ENCODE measurements at places on chromosomes 3 and 15.

DNA sequence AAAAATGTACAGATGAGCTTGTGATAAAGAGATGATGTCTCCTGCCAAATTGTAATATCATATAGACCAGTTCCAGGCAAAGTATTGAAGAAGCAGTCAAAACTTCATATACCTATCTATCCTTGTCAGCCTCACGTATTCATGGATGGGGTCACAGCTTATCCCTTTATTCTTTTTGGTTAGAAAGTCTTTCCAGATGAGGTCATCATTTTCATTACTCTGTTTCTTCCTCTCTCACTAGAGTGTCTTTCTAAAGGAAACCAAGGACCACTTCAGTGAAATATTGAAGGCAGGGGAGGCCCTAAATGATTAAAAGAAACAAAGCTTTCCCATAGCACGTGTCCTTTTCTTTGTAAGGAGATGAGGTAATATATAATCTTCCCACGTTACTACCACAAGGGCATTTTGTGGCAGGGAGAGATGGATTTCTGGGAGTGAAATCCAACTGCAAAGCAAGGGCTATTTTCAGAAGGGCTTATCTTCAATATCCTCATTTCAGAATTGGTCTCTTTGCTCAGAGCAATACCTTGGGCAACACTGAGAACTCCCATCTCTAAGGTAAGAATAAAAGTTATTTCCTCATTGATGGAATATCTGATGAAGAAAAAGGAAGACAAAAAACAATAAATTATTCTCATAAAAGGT, 260.2 kb downstream of the TIGIT start:
- DNase-seq: peak; percentile 19

DNA sequence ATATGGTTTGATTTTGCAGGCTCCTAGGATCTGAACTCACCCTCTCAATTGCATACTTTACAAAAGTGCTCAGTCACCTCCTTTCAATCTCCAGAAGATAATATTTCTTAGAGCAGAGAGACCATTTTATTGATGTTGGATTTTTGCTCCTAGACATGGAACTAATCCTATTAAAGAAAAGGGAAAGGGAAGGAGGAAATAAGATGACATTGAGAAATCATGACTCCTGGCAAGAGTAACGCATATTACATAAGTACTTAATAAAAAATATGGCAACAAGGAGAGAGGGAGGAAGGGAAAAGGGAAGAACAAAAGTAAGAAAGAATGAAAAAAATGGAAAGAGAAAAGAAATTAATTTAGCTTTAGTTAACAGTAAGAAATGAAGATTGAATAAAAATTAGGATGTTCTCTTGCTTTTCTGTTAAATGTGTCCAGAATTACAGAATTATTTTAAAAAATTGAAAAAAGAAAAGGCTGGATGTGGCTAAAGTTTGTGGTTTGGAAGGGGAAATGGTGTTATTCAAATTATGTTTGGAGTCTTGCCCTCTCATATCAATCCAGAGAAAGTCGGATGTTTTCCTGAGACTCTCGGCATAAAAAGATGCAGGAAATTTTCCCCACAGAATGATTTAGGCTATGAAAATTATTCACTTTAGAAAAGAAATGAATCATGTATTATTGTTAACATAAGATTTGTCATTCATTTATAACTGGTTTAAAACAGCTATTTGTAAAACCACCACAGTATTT, 474.0 kb downstream of the FGF12 start:
- DNase-seq: no peak

GRCh38 chr3:128152419-128153155, 694 bp upstream of the EEFSEC start:
- DNase-seq: peak; percentile 77

GRCh38 chr15:96335411-96336024, 5.0 kb downstream of the NR2F2 start:
- DNase-seq: no peak

GRCh38 chr3:122991236-122991985, 36.2 kb downstream of the SEMA5B start:
- DNase-seq: no peak

DNA sequence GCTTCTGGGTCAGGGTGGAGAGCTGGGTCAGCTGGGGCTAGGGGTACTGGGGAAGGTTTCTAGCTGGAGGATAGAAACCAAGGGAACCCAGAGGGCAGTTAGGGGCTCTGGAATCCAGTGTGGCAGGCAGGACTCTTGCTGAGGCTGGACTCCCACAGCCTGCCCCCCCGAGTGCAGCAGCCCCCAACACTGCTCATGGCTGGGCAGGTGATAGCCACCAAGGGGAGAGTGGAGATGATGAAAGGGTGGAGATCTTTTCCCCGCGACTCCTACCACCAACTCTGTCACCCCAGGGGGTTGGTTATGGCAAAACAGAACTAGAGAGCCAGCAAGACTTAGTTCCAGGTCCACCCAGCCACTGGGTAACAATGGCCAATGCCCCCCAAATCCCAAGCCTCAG, 16.9 kb upstream of the LINGO1 start:
- no peak for DNase-seq

DNA sequence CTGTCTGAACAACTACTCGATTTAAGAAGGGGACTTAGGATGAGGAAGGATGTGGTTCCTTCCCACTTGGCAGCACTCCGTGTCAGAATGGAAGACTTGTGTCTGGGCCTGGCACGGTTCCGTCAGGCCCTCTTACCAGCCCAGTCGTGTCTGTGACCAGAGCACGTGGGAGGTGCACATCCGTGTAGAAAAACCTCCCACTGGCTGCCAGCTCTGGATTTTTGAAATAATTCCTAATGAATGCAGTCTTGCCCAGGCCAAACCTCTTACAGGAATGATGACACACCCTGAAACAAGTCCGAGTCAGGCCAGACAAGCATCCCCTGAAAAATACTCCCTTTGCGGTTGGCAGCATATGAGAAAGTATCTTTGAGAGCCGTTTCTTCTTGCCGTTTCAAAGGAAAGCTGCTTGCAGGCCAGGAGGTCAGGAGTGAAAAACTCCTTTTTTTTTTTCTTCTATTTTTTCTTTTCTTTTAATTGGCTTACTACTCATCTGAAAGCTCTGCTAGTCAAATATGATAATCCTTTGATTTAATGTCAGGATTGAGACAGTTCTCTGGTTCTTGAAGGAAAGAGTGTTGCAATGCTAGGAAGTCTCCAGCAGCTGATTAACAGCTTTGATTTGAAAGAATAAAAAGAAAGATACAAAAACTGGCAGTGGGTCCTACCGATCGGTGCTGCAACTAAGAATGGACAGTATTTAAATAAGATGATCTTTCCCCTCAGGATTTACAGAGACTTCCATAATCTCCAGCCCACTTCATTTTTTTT, 19.8 kb downstream of the IL1RAP start:
- DNase-seq: peak; percentile 90

GRCh38 chr3:117885011-117885441, 1149.6 kb downstream of the IGSF11 start:
- DNase-seq: peak; percentile 26

- no peak for DNase-seq
Observed at GRCh38 chr3:86378829-86379228, 612.1 kb downstream of the VGLL3 start.

DNA sequence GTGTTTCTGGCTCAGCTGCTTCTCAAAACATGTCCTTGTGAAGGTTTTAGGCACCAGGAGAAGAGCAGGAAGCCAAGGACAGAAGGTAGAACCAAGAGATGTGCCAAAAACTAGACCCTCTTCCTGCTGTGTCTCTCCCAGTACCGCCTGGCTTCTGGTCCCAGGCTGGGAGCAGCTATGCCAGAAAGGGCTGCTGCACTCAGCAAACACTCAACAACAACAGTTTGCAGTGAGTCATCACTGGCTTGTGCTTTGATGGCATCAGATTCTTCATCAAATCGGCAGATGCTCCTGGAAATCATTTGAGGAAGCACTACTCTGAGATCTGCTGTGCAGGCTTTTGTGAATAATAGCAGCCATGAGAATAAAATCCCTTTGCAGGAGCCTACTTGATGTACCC, 63.2 kb downstream of the DGKG start:
- no peak for DNase-seq

DNA sequence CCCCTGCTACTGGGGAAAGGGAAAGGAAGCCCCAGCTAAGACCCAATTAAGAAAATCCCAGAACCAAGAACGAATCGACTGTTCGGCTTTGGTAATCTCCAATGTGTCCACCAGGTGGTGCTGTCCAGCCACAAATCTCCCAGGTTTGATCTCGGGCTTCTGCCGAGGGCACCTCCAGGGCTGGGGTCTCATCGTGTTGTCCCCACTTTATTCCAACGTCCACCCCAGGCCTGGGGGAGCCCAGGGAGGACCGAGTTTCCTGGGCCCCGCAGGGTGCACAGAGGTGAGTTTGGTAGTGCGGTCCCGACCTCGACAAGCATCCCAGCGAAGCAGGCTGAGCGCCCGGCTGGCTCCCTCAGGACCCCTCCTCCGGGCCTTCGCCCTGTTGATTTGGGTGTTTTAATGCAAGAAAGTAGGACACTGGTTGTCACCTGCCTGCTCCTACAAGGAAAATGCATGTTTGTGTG, 185.1 kb downstream of the GOLGA6L6 start:
- no peak for DNase-seq

GRCh38 chr3:82790307-82791097, 1029.1 kb upstream of the GBE1 start:
- DNase-seq: no peak

DNA sequence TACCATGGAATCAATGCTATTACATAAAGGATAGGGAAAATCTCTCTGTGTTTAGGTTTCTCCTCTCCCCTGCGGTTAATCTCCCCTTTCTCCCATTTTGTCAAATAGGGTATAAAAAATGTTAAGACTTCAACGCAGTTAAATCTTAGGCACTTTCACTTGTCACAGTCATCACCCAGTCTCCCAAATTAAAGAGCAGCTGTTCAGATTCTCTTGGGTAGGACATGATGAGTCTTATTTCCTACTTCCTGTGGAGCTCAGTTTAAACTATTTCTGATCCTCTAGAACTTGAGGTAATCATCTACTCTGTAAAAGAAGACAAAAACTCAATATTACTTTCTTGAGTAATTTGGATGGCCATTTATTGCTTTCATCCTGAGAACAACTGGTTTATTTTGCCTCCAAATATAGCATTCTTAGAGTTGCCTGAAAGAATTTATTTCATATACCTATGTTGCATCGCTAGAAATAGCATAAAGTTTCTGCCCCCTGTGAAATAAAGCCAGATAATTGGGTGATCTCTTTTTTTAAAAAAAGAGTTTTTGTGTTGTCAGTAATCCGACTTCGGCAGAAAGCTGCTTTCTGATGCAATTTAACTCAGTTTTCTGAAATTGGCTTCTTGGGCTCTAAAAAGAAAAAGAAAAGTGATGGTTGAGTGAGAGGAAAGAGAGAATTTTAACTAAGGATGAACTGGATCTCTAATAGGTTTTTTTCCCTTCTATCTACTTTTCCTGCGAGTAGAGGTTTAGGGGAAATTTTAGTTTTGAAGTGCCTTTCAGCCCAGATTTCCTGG, 20.7 kb downstream of the RAP2B start:
- no peak for DNase-seq

DNA sequence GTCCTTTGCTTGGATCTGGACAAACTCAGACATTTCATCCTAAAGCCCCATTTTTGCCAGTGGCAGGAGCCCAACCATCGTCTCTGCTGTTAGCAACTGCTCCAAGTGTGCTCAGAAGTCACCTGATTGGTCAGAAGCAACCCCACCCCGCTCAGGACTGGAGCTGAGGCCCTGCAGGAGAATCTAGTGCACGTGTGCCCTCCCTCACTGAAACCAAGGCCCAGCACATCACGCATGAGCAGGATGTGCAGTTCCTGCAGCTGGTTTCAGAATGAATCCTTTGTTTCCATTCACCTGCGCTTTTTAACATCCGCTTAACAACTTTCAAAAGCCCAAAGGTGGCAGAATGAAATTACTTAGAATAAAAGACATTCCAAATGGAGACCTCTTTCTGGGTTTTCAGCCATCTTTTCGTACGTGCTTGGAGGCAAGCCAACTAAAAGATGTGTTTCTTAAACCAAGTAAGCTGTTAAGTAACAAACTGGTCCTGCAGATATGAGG, 81.2 kb downstream of the SRGAP3 start:
- no peak for DNase-seq

GRCh38 chr3:170522201-170522600, 63.7 kb downstream of the SLC7A14 start:
- no peak for DNase-seq

DNA sequence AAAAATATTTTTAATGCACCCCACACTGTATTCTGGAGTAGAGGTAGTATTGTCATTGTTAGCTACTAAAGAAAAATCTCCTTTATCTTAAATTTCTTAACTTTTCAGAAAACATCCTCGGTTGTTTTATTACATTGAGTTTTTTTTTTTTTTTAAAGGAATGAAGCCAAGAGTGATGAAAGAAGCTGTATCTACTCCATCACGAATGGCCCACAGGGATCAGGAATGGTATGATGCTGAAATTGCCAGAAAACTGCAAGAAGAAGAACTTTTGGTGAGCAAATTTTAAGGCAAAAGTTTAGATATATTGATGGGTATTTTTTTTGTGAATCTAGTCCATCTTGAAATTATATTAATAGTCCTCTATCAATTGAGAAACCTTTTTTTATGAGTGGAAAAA, 49.7 kb upstream of the UTS2B start:
- DNase-seq: no peak

GRCh38 chr3:129855832-129856419, 37.6 kb downstream of the TMCC1 start:
- DNase-seq: peak; percentile 50

GRCh38 chr3:117059067-117059955, 349.7 kb downstream of the TUSC7 start:
- peak; percentile 29 for DNase-seq

DNA sequence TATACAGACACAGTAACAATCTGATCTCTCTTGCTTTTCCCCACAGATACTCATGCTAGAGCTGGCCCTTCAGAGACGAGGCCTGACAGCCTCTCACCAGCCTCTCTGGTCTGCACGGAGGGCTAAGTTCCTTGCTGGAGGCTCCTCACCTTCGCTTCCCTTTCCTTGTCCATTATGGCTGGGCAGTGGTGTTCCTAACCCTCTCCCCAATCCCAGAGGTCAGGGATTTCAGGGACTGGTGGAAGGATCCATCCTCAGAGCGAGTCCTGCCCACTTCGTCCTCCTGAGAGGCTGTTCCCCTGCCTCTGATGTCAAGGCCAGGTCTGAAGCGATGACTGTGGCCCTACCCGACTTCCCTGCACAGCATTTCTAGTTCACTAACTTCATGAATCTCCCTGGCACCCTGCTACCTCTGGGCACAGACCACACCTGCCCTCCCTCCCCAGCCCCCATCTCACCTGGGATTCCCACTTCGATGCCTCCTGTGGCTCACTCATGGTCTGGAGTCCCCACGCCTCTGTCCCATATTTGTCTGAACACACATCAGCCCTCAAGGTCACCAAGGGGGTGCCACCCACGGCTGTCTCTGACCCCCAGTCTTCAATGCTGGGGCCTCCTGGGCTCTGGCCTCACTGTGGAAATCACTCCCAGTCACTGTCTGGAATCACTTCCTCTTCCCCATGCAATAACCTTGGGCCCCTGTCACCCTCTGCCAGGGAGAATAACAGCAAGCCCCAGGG, 124.9 kb upstream of the PRR20G start:
- DNase-seq: no peak
